ENCODE measurements at places on chromosomes 1 and 21.
A peak's percentile ranks its signal among the peaks of the same experiment; 100 is the strongest.

DNA sequence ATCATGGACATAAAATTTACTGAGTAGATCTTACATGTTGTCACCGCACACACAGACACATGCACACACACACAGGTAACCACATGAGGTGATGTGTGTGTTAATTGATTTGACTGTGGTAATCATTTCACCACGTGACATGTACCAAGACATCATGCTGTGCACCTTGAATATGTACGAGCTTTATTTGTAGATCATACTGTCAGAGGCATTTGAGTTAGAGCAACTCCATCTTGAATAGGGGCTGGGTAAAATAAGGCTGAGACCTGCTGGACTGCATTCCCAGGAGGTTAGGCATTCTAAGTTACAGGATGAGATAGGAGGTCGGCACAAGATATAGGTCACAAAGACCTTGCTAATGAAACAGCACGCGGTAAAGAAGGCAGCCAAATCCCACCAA lies 31.7 kb upstream of the TRIM17 start:
- DNase-seq, result no peak

- DNase-seq, result peak; percentile 64
These were observed 758 bp upstream of the ATAD3B start for GRCh38 chr1:1470626-1471388.

DNA sequence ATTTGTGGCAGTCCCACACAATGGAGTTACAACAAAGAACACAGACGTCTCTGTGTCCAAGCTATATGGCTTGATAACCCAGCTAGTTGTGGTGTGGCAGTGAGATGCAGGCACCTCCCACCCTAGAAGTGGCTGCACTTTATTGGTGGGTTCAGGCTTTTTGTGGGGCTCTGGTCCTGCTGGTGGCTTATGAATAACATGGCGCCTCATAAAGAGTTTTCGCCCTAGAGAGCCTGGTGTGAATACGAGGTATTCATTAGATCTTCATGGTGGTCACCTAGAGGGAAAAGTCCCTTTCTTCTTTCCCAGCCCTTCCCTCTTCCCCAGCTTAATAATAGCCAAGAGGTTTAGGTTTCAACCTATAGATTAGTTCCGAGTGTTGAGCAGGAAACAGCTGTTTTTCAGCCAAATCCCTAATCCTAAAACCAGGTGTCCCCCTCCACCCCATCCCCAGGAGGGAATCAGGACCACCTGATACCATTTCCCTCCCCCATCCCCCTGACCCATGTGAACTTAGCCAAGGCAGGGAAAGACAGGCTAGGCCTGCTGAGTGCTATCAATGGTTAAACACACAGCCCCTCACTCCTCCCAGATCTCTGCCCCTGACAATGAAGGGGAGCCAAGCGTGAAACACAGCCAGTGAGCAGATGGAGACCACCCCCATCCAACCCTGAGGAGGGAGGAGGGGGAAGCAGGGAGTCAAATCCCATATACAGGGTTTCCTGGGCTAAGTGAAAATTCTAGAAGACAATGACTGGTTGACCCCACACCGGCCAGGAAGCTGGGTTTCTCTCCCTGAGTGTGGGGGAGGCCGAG lies 58.2 kb downstream of the NFASC start:
- DNase-seq, result no peak

GRCh38 chr1:75672528-75673393 lies 51.7 kb upstream of the ACADM start:
- DNase-seq, result no peak

GRCh38 chr1:154328318-154329151 lies 3.2 kb downstream of the ATP8B2 start:
- DNase-seq, result peak; percentile 83

DNA sequence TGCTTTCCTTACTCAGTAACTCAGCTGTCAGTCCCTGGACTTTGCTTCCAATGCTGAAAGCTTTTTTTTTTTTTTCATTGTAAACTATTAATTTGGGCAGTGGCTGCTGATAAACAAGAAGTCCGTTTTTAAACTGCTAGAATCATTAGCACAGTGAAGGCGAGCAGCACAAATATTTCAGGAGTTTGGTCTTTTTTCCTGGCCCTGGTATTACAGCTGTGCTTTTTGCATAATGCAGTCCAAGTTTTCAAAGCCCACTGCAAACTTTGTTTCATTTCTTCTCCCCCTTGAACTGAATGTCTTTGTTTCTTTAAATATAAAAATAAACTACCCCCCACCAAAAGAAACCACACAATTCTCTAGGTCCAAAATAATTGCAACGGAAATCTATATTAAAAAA lies 6.6 kb downstream of the GLIS1 start:
- no peak for DNase-seq

DNA sequence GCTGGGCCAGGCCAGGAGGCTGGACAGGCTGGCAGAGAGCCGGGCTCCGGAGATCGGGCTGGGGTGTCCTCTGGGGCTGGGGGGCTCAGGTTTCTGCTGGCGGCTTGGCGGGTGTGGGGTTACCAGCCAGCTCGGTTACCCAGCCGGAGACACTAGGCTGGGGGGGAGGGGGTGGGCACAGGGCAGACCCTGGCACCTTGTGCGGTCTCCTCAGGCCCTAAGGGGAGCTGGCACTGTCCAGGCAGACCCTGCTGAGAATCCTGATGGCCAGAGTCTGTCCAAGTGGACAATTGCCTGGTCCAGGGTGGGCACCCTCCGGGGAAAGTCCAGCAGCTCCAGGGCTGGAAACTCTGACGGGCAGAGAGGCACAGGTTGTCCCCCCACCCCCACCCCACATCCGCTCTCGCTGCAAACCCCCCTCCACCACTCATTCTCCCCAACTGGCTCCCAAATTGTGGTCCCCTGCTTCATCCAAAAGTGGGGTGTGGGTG lies 6.7 kb downstream of the ZBTB7B start:
- no peak for DNase-seq

- no peak for DNase-seq
These were observed 121.7 kb downstream of the KIF26B start for GRCh38 chr1:245276445-245276844.

DNA sequence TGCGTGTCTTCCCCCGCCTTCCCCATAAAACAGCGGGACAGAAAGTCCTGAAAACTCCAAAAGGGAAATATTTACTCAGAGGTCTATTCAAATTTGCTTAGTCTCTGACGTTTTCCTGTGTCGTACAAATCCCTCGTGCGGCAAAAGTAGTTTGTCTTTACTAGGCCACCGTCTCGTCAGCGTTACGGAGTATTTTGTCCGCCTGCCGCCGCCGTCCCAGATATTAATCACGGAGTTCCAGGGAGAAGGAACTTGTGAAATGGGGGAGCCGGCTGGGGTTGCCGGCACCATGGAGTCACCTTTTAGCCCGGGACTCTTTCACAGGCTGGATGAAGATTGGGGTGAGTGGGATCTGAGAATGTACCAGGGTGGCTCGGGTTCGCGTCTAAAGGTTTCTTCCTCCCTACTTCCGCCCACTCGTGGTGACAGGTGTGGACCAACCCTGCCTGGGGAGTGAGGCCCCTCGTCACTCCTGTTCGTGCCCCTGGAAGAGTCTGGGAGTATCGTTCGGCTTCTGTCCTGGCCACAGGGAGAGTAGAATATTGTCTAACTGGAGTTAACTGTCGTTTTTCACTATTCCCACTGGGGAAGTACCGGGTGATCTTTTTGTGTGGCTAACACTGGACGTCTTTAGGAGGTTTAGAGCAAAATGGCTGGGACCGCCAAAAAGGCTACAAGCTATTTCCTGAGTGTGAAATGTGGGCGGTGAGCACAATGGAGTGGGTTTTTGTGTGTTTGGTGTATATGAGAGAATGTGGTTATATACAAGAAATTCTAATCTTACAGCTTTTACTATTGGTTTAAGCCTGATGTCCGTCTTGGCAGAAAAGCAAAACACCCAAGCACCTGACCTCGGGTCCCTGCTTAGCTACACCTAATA lies at the start of gene ATF6:
ATF6 (plus strand) TSS at position 219 of the 880 bp plus-strand sequence; CDS start at position 260, 41 bp downstream.
- peak; percentile 90 for DNase-seq

DNA sequence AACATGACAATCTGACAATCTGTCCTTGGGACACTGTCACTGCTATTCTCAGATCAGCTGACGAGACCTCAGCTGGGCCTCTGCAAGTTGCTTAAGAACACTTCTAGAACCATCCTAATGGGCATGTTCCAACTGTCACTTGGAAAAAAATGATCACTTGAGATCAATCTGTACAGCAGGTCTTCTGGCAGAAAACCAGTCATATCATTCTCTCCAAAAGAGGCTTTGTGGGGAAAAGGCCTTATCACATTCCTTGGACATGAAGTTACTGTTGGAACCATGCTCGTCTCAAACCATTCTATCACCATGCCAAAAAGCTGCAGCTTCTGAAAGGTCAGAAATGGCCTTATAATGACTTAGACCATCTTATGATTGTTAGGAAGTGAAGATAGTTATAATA lies 744.2 kb downstream of the USP25 start:
- no peak for DNase-seq

DNA sequence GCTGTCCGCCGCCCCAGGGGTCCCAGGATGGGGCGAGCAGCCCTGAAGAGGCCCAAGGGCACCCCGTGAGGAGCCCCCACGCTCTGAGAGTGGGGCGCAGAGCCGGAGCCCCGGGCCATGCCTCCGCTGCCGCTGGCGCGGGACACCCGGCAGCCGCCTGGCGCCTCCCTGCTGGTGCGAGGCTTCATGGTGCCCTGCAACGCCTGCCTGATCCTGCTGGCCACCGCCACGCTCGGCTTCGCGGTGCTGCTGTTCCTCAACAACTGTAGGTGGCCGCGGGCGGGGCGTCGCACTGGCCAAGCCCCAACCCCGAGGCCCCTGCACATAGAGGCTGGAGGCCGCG lies 14.5 kb downstream of the AGRN start:
- no peak for DNase-seq

DNA sequence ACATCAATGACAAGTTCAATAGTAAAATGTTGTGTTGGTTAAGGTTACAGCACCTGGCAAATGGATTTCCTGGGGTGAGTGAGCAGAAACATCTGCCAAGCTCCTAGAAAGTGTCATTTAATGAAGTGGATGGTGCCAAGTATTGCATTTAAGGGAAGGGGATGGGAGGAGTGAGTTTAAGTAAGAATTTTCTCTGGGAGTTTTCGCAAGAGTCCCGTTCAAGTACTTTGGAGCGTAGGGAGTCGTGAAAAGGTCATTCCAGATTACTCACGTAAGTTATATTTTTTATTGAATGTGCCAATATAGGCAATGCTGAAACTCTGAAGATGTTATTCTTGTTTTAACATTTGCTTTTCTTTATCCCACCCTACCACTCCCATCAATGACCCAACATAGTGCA lies 117.4 kb upstream of the RAB3GAP2 start:
- no peak for DNase-seq

DNA sequence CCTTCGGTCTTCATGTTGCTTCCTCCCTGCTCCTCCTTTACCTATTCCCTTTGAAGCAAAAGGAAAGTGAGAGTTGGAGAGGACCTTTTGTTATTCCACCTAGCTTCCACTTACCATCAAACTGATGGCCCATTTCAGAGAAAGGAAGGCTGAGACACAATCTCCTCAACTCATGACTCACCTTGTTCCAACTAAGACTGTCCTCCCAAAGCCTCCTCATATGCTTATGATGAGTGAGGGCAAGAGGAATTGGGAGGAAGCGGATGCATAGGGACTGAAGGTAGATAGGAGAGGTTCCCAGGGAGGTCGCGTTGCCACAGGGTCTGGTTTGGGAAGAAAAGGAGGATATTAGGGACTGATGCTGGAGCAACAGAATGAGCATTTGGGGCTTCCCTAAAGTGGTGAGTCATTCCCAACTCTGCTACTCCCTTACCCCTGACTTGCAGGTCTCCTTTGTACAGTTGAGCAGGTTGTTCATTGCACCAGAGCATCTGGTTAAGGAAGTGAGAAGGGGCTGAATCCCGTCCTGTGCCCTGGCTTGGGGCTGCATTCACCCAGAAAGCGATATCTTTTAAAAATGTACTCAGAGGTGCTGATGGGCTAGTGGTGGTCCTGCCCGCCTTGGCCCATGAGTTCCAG lies 35.0 kb downstream of the LGR6 start:
- no peak for DNase-seq

DNA sequence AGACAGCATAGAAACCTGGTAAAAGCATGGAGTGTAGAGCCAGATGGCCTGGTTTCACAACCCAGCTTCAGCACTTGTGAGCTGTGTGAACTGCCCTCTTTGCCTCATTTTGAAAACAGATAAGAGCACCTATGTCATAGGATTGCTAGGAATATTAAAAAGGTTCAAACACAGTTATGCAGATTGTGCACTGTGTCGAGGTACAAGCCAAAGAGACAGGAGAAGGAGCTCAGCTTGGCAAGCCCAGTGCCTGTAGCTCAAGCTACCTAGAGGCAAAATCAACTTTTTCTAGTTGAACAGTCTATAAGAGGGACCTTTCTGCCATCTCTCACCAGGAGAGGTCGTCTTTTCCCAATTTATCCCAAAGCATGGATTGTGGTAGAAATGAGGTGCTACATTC lies 5.0 kb downstream of the CHODL start:
- DNase-seq, result no peak

GRCh38 chr1:109275706-109276345 lies 7.1 kb downstream of the PSRC1 start:
- DNase-seq, result no peak

DNA sequence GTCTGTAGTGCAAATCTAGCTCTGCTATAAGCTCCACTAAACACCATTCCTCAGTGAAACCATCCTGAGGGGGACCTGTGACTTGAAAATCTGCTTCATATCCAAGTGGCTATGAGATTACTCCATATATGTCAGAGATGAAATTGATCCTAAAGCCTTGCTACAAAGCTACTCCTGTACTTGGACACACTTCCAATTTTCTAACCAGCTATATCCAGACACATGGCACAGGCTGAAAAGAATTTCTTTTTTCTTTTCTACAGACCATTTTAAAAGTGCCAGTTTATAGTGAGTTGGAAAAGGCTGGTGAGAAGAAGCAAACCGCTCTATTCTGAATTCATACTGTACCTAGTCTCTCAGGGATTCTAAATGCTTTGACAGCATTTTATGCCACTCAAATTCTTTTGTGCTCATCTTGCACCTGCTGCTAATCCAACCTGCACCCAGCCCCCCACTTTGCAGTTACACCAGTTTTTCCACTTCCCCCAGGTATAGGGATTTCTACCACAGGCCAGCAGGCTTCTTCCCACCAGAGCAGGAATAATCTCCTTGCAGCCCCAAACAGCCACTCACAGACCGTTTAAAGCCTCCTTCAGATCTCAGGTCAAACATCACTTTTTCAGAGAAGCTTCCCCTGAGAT lies 112.5 kb downstream of the RERE start:
- no peak for DNase-seq

GRCh38 chr1:92486251-92487077 lies at the start of gene GFI1:
Gene GFI1 (minus strand): TSS chr1:92486925. CDS start chr1:92483487, 3,438 bp downstream.
- DNase-seq, result peak; percentile 61

GRCh38 chr21:27572696-27573095 lies 605.8 kb upstream of the ADAMTS5 start:
- no peak for DNase-seq

- no peak for DNase-seq
These were observed 49.6 kb downstream of the HLX start for GRCh38 chr1:220928725-220929300.

- no peak for DNase-seq
These were observed 45.3 kb downstream of the MAST2 start for GRCh38 chr1:45848714-45849113.

DNA sequence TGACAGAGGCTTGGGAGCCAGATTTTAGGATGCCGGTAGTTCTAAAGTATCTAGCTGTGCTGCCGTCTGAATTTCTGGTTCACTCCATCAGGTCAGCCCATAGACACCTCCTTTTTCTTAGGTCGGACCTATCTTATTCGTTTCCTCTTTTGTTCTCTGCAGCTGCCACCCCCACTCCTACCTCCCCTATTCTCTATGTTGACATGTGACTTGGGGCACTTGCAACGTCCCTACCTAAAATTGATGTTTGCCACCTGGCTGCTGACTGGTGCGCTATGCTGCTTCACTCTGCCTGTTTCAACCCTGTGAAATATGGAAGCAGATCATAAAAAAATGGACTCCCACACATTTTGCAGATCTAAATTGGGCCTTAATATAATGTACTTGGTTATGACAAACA lies 55.3 kb downstream of the PBX1 start:
- no peak for DNase-seq

GRCh38 chr1:236688705-236689104 lies 2.4 kb downstream of the ACTN2 start:
- no peak for DNase-seq

Measured in colonic mucosa (tissue), 4 donors.